Hematopoietic multipotent progenitor cell treated with erythropoietin and hydrocortisone succinate and interleukin-3 and kit ligand, for 17 days (in vitro differentiated cells): ENCODE measurements at places on chromosomes 1 and 21.
A peak's percentile ranks its signal among the peaks of the same experiment; 100 is the strongest.

DNA sequence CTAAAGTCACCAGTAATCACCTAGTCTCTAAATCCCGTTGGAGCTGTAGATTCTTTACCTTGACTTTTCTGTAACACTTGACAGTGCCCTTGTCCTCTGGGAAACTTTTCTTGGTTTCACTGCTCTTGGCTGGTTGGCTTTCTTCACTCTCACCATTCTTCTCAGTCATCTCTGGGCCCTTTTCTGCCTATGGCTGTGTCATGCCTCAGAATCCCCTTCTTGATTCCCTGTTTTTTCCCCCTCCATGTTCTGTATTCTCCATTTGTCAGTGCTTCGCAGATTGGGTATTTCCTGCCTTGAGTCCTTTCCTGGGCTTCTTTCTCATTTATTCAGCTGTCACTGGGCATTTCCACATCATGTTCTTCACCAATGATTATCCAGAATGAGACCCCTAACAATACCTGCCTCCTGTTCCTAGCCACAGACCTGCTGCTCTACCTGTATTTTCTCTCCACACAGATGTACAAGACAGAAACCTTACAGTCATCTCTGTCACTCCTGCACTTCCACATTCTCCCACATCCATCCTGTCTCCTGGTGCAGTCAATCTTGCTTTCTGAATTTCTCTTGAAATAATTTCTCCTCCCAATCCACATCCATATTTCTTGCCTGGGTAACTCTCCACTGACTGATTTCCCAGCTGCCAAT lies 14.7 kb downstream of the UCK2 start:
- DNase-seq = no peak

DNA sequence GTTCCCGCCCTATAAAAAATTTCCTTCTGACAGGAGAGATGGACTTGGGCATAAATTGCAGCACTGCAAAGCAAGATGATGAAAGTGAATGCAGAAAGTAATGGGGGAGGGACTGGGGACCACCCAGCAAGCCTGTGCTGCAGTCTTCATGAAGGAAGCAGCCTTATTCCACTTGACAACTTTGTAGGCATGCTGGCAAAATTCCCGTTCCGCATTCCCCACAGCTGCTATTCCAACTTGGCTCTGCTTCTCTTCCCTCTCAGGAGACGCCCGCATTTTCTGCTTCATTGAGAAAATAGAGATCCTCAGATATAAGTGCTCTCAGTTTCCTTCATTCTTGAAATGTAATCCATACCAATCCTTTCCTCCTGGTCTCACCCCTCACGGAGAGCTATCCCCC lies 2.4 kb downstream of the HMGB4 start:
- DNase-seq = no peak

DNA sequence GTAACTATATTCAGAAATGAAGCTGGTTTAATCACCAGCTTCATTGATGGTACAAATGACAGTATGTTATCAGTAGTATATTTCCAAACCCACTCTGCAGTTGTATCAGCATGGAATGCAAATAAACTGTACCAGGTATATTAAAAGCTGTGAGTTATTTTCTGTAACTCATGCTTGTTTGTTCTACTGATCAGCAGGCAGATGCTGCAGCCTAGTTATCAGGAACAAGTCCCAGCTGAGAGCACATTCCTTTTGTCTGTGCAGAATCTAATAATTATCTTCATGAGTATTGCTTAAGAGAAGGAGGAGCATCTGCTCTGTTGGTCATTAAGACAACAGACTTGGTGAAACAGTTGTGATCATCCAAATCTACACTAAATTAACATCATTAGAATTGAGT lies 1331.1 kb downstream of the MRPL39 start:
- no peak for DNase-seq

DNA sequence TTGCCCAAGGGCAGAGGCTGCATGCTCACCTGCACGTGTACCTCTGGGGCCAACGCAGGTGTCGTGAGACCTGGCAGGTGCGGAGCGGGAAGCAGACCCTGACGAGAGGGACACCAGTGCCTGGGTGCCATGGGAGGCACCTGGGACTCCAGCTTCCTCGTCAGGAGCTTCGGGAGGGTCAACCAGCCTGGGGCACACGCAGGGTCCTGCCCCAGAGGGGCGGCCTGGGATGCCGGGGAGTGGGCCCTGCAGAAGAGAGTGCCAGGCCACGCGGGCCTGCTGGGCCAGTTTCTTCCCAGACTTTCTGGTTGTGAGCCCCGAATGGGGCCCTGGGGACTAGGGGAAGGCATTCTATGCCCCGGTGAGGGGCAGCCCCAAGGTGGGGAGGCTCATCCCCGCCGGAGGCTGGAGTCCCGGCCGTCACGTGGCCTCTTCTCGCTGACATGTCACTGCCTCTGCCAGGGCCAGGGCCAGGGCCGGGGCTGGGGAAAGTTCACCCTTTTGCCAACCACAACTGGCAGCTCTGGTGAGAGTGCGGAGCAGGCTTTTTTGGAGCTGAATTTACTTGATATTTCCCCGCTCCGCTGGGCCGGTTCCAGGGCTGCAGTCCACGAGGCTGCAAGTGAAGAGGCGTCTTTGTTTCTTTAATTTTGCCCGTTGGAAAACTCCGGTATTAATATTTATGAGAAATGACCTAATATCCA lies 38.5 kb upstream of the ACTRT2 start:
- no peak for DNase-seq

- DNase-seq = no peak
Measured at GRCh38 chr1:233791721-233792120, 112.8 kb upstream of the SLC35F3 start.

DNA sequence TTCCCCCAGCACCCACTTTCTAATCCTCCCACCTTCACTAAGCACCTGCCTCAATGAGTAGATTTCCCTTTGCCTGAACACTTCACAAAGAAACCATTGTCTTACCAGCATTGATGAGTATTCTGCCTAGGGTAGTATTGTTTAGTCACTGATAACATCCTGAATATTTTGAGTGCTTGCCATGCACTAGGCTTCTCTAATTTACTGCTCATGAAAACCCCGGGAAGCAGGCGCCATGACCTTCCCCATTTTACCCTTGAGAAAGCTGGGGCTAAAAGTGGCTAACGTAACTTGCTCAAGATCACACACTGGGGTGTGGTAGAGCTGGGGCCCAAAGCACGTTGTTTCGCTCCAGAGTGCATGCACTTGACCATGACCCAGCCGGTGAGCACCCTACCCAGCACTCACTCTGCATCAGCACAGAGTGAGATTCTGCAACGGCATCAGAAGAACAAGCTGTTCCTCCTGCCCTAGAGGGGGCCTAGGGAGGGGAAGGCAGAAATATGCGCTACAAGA lies 10.6 kb upstream of the F3 start:
- no peak for DNase-seq

DNA sequence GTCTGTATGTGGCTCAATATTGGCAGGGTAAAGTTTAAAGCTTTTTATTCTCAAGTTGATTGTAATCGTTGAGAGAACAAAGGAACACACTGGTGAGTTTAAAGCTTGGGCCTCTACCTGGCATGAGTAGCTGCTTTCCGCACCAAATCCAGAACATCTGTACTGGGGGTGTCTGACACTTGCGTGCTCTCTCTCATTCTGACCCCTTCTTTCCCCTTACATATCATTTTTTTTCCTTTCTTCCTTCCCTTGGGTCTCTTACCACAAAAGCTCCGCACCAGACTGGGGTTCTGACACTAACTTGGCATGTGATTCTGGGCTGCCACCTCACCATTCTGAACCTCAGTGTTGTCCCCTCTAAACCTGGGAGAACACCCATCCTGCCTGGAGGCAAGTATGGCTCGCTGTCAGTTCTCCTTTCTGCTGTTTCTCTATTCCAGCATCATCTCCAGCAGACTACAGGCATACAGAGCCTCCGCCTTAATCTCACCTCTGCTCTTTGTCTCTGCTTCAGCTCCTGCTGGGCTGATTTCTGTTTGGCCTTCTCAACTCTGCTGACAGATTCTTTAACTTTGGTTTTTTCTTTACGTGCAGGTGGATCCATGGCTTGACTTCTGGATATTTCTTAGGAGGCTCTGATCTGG lies 859 bp upstream of the ERMAP start:
- no peak for DNase-seq

- no peak for DNase-seq
Measured at GRCh38 chr1:203325026-203325417, 19.7 kb downstream of the BTG2 start.

DNA sequence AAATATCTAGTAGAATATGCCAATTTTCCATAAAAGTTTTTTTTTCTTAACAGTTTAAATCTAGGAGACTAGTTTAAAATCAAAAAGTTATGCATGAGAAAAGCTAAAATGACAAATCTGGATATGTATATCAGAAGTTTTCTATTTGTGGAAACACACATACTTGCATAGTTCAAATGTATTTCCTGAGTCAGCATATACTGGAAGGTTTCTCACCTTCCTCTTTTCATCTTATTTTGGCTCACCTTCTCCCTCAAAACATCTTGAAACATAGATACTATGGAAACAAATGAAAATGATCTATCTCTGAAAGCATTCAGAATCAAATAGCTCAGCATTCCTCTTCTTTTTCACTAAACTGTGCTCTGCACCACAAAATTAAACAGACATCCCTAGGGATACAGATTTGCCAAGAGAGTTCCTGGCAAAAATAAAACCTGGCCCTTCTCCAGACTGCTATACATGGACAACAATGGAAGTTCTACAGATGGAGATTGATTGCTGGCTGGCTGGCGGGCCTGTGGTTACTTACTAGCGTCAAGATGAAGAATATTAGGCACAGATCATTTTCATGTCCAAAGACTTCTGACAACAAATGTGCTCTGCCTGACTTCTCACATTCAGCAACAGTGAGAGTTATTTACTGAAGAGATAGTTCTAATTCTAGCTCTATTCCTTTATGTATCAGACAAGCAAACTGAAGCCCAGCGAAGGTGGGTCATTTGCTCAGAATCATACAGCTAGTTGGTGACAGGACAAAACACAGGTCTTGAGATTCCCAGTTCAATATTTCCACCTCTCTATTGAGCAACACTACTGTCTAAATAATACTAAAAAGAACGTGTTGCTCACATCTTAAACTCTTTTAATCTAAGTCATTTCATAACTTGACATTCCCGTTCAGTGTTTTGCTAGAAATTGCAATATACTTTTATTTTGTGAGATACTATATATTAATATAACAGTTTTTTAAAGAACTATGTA lies 26.6 kb downstream of the DIPK1A start:
- no peak for DNase-seq

DNA sequence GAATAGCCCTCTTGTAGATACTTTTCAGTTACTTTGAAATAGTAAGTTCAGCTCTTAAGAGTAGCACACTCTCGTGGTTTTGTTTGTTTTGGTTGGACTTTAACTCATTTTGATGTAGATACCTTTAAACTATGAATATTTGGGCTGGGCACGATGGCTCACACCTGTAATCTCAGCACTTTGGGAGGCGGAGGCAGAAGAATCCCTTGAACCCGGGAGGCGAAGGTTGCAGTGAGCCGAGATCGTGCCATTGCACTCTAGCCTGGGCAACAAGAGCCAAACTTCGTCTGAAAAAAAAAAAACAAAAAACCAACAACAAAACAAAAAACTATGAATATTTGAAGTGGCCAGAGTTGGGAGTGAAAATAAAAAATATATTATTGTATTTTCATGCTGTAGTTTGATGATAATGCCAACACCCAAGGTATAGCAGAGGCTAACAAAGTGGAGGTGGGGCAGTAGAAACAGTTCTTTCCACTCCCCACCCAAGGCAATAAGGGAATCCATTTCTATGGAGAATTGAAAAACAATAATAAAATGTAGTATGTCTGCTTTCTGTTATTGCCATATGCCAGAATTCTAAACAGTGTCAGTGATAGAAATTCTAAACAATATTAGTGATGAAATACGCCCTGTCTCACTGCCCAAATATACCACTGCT lies 1.7 kb downstream of the ZNF326 start:
- DNase-seq = peak; percentile 21

DNA sequence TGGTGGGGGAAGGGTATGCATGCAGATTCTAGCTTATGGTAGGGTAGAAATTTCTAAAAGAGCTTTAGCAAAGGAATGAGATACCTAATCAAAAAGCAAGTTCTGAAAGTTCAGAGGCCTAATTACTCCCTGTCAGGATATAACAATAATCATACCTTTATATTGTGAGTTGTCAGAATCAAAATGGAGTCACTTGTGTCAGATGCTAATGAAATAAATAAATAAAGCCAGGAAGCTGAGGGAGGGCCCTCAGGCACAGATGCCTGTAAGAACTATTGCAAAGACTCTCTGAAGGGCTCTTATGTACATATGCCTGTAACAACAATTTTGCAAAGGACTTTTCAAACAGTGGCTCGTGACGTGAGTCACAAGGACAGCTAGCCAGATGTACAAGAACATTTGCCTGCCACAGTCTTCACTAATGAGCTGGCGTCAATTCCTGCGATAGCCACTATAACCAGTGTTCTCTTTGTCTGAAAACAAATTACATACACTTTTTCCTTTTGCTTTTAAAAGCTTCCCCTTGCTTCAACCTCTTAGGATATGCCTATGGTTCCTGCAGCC lies 27.4 kb upstream of the DNASE2B start:
- DNase-seq = no peak

DNA sequence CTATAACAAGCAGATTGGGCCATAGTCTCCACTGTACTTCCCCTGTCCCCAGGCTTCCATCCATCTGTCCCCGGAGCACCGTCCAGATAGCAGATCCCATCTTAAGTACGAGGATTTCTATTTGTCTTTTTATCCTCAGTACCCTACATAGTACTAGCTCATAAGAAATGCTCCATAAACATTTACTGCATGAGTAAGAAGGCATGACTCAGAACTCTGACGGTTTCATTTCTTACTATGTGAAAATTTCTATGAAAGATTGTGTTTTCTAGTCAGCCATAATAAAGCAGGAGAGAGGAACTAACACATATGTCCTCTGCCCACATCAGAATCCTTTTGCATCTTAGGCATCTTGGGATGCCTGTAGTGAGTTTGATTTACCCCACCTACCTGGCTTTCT lies 49.5 kb downstream of the CHD1L start:
- DNase-seq = no peak

GRCh38 chr1:173212952-173213491 lies 5.9 kb upstream of the TNFSF4 start:
- no peak for DNase-seq

GRCh38 chr1:178849918-178850317 lies 21.0 kb downstream of the ANGPTL1 start:
- DNase-seq = no peak

GRCh38 chr1:243378669-243379068 lies 122.8 kb downstream of the SDCCAG8 start:
- DNase-seq = no peak

DNA sequence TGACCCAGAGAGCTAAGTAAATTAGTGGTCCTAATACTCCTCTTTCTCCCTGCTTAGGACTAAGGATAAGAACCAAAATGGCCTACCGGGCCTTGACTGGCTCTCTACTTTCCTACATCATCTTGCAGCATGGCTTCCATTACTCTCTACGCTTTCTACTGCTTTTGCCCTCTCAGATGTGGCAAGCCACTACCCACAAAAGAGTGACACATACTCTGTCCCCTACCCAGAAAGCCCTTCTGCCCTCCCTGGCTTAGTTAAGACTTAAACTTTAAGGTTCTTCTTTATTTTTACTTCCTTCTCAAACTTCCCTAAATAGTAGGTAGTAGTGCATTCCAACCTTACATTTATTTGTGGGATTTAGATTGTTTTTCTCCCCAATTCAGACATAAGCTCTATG lies 228.1 kb downstream of the TPR start:
- no peak for DNase-seq

- no peak for DNase-seq
Measured at GRCh38 chr1:63643926-63644325, 50.7 kb downstream of the PGM1 start.
